ENCODE measurements at places on chromosomes 13 and 19.
A peak's percentile ranks its signal among the peaks of the same experiment; 100 is the strongest.

- no peak for DNase-seq
Measured at GRCh38 chr13:75417656-75418055, 64.3 kb downstream of the TBC1D4 start.

- DNase-seq, result peak; percentile 16
Measured at GRCh38 chr19:38417544-38418506, 8.2 kb downstream of the RASGRP4 start.

GRCh38 chr19:4773047-4773640 is 18.4 kb upstream of the FEM1A start:
- no peak for DNase-seq

- DNase-seq, result no peak
Measured at GRCh38 chr19:49160450-49161189, 3.0 kb downstream of the TRPM4 start.

DNA sequence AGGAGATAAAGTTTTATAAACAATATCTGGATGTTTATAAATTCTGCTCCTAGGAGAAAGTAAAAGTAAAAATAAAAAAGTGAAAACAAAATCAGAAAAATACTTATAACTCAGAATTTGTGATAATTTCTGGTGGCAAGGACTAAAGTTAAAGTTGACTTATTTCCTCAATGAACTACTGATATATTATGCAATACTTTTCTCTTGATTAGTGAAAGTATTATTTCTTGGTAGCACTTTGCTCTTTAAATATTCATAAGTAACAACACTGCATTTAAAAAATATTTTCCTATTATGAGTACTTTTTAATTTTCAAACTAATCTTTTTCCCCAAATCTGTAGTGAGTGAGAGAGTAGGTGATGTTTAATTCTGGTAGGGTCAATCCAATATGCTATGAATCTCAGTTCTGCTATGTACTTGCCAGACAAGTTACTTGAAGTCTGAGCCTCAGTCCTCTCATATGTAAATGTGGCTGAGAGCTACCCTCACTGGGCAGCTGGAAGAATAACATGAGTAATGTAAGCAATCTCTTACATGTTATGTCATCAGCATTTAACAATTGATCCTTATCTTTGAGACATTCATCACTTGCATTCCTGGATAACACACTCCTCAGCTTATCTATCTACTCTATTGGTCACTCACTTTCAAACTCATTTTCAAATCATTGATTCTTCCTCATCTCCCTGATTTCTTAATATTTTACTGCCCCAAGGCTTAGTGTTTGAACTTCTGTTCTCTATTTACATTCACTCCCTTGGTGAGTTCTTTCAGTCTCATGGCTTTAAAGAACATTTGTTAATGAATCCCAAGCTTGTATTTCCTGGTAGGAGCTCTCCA is 239.0 kb downstream of the RGCC start:
- DNase-seq, result peak; percentile 1

DNA sequence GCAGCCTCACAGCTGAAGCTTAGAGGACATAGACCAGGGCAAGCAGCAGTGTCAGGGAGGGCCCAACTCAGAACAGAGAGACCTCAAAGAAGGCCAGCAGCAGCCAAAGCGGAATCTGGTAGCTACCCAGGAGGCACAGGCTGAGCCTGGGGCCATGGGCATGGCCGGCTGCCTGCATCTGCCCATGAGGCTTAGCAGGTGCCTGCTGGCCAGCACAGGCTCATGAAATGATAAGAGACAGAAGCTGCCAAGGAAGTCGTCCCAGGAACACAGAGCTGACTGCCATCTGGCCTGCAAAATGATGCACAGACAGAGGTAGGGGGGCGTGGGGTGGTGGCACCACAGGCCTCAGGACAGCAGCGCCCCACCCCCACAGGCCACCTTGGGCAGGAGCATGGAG is 29.2 kb downstream of the TUBA3C start:
- no peak for DNase-seq

- DNase-seq, result no peak
Measured at GRCh38 chr13:99085139-99085807, 107.4 kb upstream of the DOCK9 start.

DNA sequence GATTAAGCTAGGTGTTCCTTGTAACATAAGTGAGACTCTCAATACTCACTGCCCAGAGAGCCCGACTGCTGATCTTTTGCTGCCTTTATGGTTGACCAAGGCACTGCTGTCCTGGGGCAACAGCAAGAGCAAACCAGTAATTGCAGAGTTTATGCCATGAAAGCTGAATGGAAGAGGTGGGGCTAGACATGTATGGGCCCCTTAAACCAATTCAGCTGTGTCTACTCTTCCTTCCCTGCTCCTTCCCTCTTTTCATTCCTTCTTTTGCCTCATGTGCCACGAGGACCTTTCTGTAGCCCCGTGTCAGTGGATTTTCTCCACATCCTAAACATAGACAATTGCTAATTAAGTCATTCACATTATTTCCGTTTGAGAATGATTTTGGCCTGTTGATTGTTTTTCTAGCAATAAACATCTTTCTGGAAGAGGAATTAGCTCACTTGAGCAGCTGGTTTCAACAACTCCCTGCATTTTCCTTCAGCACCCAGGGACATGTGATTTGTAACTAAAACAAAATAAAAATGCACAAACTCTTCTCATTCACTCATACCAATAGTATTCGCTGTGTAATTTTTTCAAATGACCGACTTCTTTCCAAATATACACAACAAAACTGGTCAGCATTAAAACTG is 40.5 kb downstream of the RAP2A start:
- no peak for DNase-seq

- no peak for DNase-seq
Measured at GRCh38 chr19:47644743-47645482, 36.0 kb downstream of the BICRA start.

DNA sequence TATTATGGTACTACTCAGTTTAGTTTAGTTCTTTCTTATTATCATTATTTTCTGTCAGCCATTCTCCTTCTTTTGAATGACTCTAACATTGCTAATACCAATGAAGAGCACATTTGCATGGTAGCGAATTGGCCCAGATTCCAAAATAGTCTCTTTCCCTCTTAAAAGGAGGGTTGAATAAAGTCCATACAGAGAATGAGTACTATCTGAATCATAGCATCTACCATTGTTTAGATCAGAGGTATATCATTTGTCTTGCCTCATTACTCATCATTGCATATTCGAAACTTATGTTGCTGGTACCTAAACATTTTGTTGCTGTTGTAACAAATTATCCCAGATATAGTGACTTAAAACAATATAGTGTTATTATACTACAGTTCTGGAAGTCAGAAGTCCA is 1235.3 kb upstream of the ATXN8OS start:
- no peak for DNase-seq

GRCh38 chr19:7638802-7639465 is 2.0 kb downstream of the STXBP2 start:
- DNase-seq, result peak; percentile 78

DNA sequence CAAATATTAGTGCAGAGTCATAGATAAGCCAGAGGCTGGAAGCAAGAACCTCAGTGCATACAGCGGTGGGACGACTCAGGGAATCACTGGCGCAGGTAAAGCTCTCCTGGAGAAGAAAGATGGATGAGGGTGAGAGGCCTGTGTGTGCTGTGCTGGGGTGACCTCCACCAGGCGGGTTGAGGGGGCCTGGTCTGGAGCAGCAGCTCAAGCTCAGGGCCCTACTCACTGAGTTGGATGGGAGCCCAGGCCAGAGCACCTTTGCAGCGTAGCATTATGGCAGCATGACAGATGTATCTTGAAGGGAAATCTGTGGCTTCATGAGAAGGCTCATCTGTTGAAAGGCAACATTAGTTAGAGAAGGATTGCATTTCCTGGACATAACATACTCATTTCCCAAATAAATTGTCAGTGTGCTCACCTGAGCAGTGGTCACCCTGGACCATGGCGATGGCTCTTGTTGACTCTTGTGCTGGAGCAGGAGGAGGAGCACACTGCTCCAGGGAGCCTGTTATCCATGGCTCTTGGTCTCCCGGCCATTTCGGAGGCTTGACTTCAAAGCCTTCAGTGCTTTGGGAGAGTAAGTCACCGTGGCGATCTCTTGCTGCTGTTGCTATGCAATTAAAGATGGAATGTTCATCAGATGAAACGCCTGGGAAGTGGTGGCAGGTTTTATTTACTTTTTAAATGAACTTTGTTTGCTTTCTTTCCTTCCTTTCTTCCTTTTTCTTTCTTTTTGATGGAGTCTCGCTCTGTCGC is 25.0 kb downstream of the HNRNPM start:
- no peak for DNase-seq

- DNase-seq, result peak; percentile 35
Measured at GRCh38 chr19:37931881-37932655, 25.1 kb downstream of the SIPA1L3 start.

GRCh38 chr13:48783181-48783630 is 129.5 kb downstream of the CYSLTR2 start:
- DNase-seq, result peak; percentile 28

DNA sequence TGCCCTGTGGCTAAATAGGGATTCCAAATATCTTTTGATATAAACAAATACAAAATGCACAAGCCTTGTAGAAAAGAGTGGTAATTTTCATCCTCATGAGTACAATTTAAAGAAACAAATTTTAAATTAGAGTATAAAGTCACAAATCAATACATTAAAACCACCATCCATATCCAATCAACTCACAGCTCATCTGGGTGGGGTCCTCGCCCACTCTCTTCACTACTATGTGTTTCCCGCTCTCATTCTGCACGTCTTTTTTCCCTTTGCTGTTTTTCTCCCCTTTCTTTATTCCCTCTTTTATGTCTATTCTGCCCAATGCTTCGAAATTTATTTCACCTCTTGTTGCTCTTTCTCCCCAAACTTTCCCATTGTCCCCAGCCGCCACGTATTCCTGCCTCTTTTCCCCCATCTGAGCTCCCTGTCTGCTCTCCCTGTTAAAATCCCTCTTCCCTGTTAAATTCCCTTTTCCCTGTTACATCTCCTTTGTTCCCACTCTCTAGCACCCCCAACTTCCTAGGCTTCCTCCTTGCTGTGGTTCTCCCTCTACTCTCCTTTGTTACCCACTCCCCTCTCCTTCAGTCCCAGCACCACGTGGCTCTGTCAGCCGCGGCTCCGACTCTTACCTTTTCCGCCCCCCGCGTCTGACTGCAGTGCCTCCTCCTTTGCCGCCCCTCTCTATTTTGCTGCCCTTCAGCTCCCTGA is 1.3 kb downstream of the ZNF616 start:
- peak; percentile 53 for DNase-seq

- no peak for DNase-seq
Measured at GRCh38 chr19:29851769-29852521, 40.2 kb downstream of the CCNE1 start.

DNA sequence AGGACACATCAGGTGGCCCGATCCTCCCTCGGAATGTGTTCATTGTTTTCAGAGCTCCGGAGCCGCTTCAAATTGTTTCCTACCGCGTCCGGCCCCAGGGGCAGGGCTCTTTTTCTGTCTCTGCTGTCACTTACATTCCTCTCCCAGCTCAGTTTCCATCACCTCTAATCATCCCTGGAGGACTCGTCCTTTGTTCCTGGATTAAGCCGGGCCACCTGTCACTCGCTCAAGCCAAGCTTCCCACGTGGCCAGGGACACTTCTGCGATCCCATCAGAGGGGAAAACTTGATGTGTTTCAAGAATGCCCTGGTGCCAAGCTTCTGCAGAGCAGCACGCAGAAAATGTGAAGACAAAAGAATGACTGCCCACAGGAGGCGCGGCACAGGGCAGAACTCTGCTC is 13.5 kb downstream of the IL17D start:
- DNase-seq, result no peak

DNA sequence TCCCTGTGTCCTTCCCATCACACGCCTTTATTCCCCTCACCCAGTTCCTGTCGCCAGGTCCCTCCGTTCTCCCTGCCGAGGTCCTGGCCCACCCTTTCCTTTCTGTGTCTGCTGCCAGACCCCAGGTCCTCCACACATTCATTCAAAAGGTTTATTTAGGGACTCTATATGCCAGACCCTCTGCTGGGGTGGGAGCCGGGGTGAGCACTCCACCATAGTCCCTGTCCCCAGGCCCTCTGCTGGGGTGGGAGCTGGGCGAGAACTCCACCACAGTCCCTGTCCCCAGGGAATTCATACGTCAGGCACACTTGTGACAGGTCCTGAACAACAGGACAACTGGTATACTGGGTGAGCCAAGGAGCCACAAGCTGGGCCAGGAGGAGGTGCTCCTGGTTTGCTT is 34.4 kb upstream of the TUBGCP3 start:
- DNase-seq, result no peak

DNA sequence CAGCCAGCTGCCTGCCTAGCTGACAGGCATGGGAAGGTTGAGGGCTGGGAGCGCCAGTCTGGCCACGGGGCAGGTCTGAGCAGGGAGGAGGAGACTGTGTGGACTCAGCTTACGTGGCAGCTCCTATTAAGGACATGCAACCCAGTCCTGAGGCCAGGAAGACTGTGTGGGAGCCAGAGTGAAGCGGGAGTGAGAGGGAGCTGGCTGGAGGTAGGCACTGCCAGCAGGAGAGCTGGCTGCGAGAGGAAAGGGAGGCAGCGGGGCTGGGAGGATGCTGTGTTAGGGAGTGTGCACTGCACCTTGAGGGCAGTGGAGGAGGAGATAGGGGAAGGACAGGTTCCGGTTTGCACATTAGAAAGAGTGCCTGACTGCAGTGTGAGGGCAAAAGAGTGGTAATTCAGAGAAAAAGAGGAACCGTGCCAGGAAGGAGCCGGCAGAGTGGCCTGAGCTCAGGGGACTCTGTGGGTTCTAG is 99.2 kb downstream of the SLC7A1 start:
- DNase-seq, result no peak

DNA sequence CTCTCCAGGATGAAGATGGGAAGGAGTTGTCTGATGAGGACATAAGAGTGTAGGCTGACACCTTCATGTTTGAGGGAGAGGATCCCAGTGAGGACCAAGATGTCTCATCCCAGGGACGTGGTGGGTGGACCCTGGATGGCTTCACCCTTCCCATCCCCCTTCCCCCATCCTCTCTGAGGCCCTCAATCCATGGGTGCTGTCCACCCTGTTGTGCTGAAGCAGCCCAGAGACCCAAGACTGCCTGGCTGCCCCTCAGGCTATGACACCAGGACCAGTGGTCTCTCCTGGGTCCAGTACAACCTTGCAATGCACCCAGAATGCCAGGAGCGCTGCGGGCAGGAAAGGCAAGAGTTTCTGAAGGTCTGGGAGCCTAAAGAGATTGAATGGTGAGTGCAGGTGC is 3.4 kb upstream of the CYP4F12 start:
- no peak for DNase-seq

DNA sequence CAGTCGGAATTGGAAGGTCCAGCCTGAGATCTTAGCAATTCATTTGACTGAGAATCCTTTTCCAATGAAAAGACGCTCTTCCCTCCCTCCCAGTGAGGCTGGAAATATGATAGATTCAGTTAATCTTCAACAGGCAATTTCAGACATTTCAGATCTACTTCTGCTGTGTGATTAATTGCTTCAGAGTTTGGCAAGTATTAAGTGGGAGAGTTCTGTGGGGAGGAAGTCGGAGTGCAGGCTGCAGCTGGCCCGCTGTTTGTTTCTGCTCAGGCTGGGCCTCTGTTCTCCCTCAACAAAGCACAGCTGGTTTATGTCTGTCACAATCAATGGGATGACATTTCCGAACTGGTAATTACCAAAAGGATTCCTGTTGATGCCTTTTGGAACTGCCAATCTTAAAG is 178.2 kb downstream of the NDFIP2 start:
- no peak for DNase-seq

GRCh38 chr13:36421447-36421846 is 10.8 kb upstream of the CCNA1 start:
- no peak for DNase-seq

Data from DMS 273 treated with DMSO at 0.1 percent for 48 hours (cell line).